ENCODE measurements at places on chromosomes 6 and 20.
A peak's percentile ranks its signal among the peaks of the same experiment; 100 is the strongest.

- DNase-seq = no peak
Observed at GRCh38 chr6:56710967-56711366, 68.3 kb upstream of the DST start.

- peak; percentile 20 for DNase-seq
Observed at GRCh38 chr20:24873025-24873620, 75.9 kb upstream of the CST7 start.

DNA sequence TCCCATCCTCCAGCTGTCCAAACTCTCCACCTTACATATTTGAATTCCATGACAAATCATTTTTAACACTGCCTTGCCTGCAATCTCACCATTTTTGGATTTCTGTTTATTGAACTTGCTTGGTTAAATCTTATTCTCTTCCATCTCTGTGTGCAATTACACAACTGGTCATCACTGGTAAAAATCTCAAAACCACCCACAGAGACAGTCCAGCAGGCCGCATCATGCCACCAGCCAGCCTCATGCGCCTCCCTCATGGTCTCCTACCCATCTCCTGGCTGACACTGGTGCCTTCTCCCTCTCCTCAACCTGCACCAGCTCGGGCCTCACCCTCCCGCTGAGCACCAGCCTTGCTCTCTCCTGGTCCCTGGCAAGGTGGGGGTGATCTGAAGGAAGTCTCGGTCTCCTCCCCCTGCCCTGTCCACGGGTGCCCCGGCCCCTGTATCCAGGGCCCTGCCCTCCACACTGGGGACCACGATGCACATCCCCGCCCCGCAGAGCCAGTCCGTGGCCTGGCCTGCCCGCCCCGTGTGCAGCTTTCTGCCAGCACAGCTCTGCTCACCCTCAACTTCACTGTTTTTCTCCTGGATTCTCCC is 92.0 kb downstream of the THBS2 start:
- no peak for DNase-seq

DNA sequence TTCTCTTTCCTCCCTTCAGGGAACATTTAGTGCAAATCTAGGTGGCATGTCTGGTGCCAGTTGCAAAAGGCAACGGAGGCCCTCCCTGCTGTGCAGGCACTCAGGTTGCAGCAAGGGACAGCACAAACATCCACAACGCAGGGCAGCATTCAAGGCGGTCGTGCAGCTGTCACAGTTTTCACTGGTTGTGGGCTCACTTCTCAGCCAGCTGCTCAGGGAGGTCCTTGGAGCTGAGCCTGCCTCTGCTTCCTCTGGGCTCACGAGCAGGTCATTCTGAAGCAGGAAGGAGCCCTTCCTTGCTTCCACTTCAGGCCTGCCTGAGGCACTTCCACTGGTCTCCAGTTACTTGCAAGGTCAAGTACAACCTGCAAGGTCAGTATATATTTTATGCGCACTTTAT is 3.8 kb upstream of the NPEPL1 start:
- DNase-seq = no peak

GRCh38 chr6:37024656-37025337 is 19.3 kb downstream of the FGD2 start:
- DNase-seq = no peak
